ENCODE measurements at places on chromosomes 6 and 20. TPM values are rescaled to one million over a fixed set of nuclear protein-coding genes. Genes with fewer than 3 reads are reported as not detected.

ATP9A gene
- 36.4 TPM for total RNA-seq

DNA sequence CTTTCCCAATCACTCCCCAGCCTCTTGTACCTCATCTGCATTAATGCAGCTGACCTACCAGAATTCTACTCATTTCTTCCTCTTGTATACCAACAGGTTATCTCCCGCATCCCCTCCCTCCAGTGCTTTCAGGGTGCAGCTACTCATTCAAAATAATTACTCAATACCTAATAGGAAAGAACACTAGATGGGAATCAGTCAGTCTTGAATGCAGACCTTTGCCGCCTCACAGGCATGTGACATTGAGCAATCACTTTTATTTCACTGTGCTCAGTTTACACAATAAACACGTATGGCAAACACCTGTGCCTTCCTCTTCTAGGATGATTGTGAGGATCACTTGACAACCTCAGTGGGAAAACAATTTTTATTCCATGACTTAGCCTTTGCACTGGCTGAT lies 13.3 kb downstream of the ZSCAN31 start:
- H3K4me1 ChIP-seq = no peaks in the 10 kb centered on the region
- DNase-seq = no peak
- no peak overlapping the region for H3K27ac ChIP-seq
- no peaks in the 10 kb centered on the region for H3K27me3 ChIP-seq

DNA sequence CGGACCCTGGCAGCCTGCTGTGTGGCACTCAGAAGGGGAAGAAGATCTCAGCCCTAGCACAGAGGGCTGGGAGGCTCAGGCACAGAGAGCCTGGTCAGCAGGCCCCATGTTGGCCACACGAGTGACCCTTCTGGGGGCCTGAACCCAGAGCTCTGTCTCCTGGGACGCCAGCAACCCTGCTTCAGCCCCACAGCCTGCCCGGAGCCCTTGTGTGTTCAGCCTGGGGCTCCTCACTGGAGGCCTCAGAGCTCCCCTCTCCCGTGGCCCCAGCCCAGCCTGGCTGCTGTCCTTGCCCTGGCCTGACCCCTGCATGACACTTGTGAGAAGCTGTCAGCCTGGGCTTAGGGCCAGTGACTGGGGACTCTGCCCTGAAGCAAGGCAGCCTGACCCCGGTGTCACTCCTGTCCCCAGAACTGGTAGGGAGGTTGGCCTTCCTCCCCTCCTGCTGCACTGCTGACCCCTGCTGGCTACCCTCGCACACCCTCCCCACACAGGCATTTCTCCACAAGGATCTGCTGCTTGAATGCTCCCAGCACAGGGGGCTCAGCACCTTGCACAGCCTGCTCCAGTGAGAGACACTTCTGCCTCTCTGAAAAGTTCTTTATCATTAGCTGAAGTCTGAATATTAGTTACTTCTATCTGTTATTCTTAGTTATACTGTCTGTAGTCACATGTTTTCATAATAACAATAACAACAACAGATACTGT lies 15.4 kb upstream of the IP6K3 start:
- no peaks in the 10 kb centered on the region for H3K4me1 ChIP-seq
- DNase-seq = peak; percentile 79
- no peaks in the 10 kb centered on the region for H3K27me3 ChIP-seq
- no peaks in the 10 kb centered on the region for H3K36me3 ChIP-seq
- H3K4me3 ChIP-seq = no peak overlapping the region

GRCh38 chr20:17177341-17177740 lies 49.5 kb upstream of the PCSK2 start:
- H3K4me1 ChIP-seq = no peaks in the 10 kb centered on the region
- H3K36me3 ChIP-seq = no peaks in the 10 kb centered on the region
- H3K27me3 ChIP-seq = no peaks in the 10 kb centered on the region
- H3K27ac ChIP-seq = no peak overlapping the region
- DNase-seq = no peak

DNA sequence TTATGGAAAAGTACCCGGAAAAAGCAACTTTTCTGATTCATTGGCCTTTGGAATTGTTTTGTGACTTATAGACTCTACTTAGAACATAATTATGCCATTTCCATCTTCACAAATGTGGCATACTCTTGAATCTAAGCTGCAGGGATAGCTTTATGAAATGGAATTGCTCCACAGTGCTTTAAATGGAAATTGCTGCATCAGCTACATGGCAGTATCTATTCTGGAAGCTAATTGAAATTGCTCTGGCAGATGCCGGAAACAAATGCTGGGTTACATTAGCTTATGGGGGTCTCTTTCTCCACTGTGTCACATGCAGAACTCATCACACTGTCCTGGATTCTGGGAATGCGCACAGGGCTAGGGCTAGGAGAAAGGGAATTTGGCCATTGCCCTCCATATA lies 108.9 kb downstream of the SAMD5 start:
- DNase-seq = no peak
- H3K36me3 ChIP-seq = no peaks in the 10 kb centered on the region

DNA sequence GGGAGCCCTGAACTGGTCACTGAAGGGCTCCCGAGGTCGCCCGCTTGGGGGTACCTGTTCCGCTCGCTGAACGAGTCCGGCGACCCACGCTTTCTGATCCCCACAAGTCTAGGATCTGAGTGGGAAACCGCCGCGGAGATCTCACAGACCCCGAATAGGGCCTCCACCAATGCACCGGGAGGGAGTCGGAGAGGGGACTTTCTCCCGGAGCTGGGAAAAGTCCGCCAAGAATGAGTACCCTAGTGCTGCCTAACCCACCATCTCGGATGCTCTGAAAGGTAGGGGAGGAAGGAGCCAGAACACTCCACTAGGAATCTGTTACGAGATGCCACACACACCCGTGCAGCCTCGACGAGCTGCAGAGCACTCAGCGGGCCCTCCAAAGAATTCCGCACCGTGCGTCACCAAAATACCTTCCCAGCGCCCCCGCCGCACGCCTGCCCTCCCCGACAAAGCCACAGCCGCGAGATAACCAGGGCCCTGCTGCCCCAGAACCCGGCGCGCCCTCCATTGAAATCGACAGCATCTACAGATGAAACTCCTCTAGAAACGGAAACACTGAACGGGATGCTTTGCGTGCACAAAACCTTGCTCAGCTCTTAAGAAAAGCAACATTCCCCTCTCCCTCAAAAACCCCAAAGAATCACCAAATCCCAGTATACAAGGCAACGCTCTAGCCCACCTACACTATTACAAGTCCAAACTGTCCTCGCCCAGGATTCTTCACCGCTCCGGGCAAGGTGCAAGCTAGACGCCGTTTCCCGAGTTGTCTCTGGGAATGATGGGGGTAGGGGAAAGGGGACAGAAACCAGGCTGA lies 686 bp downstream of the COL12A1 start:
- peaks cover 10% of the 10 kb centered on the region for H3K4me1 ChIP-seq
- H3K4me3 ChIP-seq = peak overlapping the region; percentile 50
- peak overlapping the region; percentile 77 for H3K27ac ChIP-seq
- H3K36me3 ChIP-seq = no peaks in the 10 kb centered on the region
- peaks cover 34% of the 10 kb centered on the region for H3K27me3 ChIP-seq

- peak overlapping the region; percentile 80 for H3K27ac ChIP-seq
- peaks cover 46% of the 10 kb centered on the region for H3K4me1 ChIP-seq
- H3K36me3 ChIP-seq = peaks cover 38% of the 10 kb centered on the region
Measured at GRCh38 chr20:34578521-34578920, 20.0 kb downstream of the MAP1LC3A start.

OPRL1 gene
- total RNA-seq = 0.67 TPM

GRCh38 chr6:108133594-108134179 lies 32.1 kb upstream of the NR2E1 start:
- H3K4me1 ChIP-seq = peaks cover 15% of the 10 kb centered on the region
- H3K4me3 ChIP-seq = peak overlapping the region; percentile 47
- peak; percentile 40 for DNase-seq
- peak overlapping the region; percentile 62 for H3K27ac ChIP-seq

DNA sequence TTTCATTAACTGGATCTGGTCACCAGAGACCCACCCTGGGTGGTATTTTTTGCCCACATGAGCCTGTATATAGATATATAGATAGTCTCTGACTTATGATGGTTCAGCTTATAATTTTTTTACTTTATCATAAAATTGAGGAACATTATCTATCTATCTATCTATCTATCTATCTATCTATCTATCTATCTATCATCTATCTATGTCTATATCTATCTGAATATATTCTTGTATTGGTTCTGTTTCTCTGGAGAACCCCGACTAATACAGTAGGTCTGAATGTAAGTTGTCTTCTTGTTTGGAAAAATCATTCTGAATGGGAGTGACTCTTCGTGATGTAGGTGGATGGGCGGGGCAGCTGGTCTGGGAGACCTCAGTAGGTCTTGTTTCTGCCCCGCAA lies 13.3 kb upstream of the CDKN1A start:
- no peaks in the 10 kb centered on the region for H3K27me3 ChIP-seq
- no peak overlapping the region for H3K4me3 ChIP-seq
- no peak overlapping the region for H3K27ac ChIP-seq
- DNase-seq = no peak
- H3K36me3 ChIP-seq = no peaks in the 10 kb centered on the region
- no peaks in the 10 kb centered on the region for H3K4me1 ChIP-seq

- no peaks in the 10 kb centered on the region for H3K4me1 ChIP-seq
- no peaks in the 10 kb centered on the region for H3K36me3 ChIP-seq
- H3K4me3 ChIP-seq = no peak overlapping the region
- H3K27me3 ChIP-seq = no peaks in the 10 kb centered on the region
- no peak for DNase-seq
- no peak overlapping the region for H3K27ac ChIP-seq
Measured at GRCh38 chr20:44234566-44235317, 12.4 kb upstream of the GDAP1L1 start.

CPXM1 gene
- total RNA-seq = 1.3 TPM

GRCh38 chr6:79544939-79545450 lies 7.8 kb upstream of the LCA5 start:
- DNase-seq = peak; percentile 82
- H3K4me3 ChIP-seq = peak overlapping the region; percentile 4
- H3K27ac ChIP-seq = peak overlapping the region; percentile 40
- no peaks in the 10 kb centered on the region for H3K36me3 ChIP-seq
- peaks cover 27% of the 10 kb centered on the region for H3K4me1 ChIP-seq
- H3K27me3 ChIP-seq = no peaks in the 10 kb centered on the region

- H3K27me3 ChIP-seq = no peaks in the 10 kb centered on the region
- H3K4me1 ChIP-seq = no peaks in the 10 kb centered on the region
- DNase-seq = no peak
- peaks cover 3% of the 10 kb centered on the region for H3K36me3 ChIP-seq
- no peak overlapping the region for H3K4me3 ChIP-seq
Measured at GRCh38 chr6:4031442-4031841, 47.5 kb downstream of the FAM217A start.

- no peak overlapping the region for H3K27ac ChIP-seq
- no peaks in the 10 kb centered on the region for H3K36me3 ChIP-seq
- H3K4me3 ChIP-seq = no peak overlapping the region
- no peaks in the 10 kb centered on the region for H3K4me1 ChIP-seq
- H3K27me3 ChIP-seq = peaks cover 32% of the 10 kb centered on the region
Measured at GRCh38 chr20:37914367-37914671, 11.4 kb downstream of the VSTM2L start.

AHCY gene
- 59.1 TPM for total RNA-seq

- no peaks in the 10 kb centered on the region for H3K36me3 ChIP-seq
- no peaks in the 10 kb centered on the region for H3K4me1 ChIP-seq
- H3K27me3 ChIP-seq = no peaks in the 10 kb centered on the region
- DNase-seq = no peak
Measured at GRCh38 chr6:11428371-11428770, 109.2 kb upstream of the TMEM170B start.

RSPO3 gene
- 0.83 TPM for total RNA-seq

GRCh38 chr6:36285797-36286196 lies 15.9 kb downstream of the PNPLA1 start:
- no peaks in the 10 kb centered on the region for H3K36me3 ChIP-seq

GTSF1L gene
- not detected for total RNA-seq

DNA sequence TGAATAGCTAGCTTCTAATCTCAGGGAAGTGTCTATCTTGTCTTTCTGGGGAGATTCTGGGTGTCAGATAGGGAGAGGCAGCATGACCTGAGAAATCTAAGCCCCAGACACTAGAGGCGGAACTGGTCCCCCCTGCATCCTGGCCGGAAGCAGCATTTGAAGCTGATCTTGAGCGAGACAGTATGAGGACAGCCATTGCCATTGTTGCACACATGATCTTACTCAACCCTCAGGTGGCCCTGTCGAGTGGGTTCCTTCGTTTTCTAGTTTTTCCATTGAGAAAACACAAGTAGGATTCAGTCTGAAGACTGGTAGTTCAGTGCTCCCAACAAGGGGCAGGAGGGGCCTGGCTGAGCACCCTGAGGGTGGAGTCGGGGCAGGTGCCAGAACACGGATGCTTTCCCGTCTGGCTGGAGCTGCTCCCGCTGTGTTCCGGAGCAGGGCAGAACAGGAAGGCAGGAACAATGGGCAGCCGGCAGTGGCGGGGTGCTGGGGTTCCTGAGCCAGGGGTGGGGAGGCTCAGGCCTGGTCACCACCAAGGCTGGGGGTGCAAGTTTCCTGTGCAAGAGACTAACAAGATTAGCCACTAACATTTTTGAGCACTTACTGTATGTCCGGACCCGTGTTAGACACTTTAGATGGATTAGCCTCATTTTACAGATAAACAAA lies 7.9 kb upstream of the SDCBP2 start:
- H3K4me1 ChIP-seq = peaks cover 22% of the 10 kb centered on the region
- peaks cover 11% of the 10 kb centered on the region for H3K36me3 ChIP-seq
- no peak overlapping the region for H3K4me3 ChIP-seq
- H3K27me3 ChIP-seq = no peaks in the 10 kb centered on the region

DNA sequence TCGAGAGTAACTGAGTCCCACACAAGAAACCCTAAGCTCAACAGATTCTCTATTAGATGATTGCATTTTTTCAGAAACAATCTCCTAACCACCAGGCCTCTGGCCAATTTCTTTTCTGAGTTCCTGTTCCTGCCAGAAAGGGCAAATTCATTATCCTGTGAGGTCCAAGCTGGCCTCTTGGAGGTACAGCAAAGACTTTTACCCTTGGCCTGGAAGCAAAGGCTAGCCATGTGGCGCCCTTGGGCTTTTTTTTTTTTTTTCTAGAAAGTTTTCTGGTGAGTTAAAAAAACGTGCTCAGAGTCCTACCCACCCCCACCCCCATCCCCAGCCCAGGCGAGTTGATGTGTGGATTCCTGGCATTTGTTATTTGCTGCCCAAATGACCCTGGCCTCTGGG lies 59.0 kb upstream of the EEF1A1 start:
- no peak overlapping the region for H3K4me3 ChIP-seq
- no peaks in the 10 kb centered on the region for H3K36me3 ChIP-seq
- peaks cover 30% of the 10 kb centered on the region for H3K4me1 ChIP-seq

DNA sequence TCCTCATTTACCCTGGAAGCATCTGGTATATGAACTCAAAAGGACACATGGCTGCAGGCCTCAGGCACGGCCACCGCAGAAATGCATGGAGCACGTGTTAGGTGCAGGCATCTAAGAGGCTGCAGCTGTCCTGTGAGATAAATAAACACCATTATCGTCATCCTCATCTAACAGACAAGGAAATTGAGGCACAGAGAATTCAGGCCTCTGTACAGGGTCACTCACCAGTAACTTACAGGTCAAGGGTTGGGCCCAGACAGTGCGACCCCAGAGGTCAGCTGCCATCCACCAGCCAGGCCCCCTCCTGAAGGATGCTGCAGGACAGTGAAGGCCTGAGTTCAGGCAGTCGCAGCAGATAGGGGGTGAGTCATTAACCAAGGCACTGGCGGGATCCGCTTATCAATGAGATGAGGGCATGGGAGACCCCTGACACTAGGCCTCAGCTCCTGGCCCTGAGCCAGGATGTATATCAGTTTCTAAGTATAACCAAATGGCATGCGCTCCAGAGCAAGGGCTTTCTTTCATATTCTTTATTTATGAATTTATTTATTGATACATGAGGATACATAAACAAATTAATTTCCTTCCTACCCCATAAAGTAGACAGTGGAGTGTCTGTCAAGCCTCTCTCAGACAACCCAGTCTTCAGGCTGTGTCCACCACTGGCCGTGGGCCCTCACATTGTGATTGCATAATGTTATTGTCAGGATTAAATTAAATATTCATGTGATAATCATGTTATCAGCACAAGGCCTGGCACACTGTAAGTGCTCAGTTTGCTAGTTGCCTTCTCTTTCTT lies 316.9 kb downstream of the QKI start:
- DNase-seq = no peak
- no peak overlapping the region for H3K27ac ChIP-seq
- peaks cover 18% of the 10 kb centered on the region for H3K4me1 ChIP-seq
- no peaks in the 10 kb centered on the region for H3K36me3 ChIP-seq
- no peak overlapping the region for H3K4me3 ChIP-seq
